SHP77 (cell line): ENCODE measurements at places on chromosomes 3 and 15.

DNA sequence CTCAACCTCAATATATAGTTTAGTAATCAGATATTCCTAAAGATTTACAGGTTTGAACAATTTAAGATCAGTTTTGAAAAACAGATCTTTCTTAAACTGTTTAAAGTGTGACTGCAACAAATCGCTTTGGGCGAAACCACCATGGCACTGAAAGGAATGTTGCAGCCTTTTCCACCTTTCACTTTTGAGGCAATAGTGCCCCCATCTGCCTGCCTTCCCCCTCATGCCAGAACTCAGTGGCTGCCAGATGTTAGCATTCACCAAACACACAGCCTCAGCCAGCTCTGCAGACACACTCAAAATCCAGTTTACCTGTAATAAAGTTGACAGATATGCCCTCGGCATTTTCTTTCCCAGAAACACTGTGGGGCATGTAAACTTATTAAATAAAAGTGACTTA, 3.3 kb downstream of the LYSMD4 start:
- DNase-seq: no peak

GRCh38 chr3:58200846-58201355, 9.9 kb downstream of the DNASE1L3 start:
- no peak for DNase-seq

DNA sequence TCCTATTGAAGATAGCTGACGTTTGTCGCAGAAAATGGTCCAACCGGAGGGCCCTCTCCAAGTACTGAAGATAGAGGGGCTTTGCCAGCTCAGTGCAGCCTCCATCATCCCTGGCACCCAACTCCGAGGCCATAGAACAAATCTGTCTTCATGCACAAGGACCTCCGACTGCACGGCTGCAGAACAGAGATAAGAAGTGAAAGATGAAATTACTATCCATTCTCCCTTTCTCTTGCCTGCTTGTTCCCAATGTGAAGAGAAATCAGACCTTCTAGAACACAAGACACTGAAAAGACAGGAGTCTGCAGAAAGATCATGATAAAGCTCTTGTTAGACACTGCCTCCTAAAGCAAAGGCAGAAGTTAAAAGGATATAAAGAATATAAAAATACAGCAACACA, 19.9 kb downstream of the INO80 start:
- no peak for DNase-seq

DNA sequence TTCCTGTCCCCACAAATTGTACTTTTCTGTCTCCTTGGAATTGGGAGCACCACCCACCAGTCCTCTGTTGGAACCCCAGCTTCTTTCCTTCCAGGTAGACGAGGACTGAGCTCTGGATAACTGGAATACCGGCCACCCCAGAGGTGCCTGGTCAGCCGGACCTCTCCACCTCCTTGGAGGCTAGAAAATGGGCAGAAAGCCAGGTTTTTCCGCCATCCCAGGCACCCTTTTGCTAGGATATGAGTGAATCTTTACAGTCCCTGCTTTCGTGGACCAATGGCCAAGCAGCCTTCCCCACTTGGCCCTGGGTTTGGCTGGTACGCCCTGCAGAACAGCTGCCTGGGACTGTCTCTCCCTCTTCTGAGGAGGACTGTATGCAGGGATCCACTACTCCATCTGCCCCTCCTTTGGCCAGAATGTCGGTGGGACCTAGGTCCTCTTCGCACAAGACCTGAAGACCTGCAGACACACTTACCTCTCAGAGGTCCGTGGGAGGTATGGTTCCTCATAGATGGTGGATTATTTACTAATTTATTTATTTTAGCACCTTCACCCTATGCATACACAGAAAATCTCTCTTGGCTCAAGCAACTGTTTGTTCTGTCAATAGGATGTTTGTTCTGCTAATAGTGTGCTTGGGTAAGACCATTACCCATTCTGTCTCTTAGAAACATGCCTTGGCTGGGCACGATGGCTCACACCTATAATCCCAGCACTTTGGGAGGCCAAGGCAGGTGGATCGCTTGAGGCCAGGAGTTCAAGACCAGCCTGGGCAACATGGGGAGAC, 8.6 kb upstream of the CHAC1 start:
- no peak for DNase-seq

- no peak for DNase-seq
Measured at GRCh38 chr3:151460228-151460627, 633 bp downstream of the IGSF10 start.

GRCh38 chr15:94362385-94363092, 131.2 kb downstream of the MCTP2 start:
- no peak for DNase-seq

GRCh38 chr3:85903434-85903833, 944.6 kb downstream of the CADM2 start:
- DNase-seq: no peak

GRCh38 chr15:32826685-32827084, 108.9 kb downstream of the GREM1 start:
- no peak for DNase-seq

DNA sequence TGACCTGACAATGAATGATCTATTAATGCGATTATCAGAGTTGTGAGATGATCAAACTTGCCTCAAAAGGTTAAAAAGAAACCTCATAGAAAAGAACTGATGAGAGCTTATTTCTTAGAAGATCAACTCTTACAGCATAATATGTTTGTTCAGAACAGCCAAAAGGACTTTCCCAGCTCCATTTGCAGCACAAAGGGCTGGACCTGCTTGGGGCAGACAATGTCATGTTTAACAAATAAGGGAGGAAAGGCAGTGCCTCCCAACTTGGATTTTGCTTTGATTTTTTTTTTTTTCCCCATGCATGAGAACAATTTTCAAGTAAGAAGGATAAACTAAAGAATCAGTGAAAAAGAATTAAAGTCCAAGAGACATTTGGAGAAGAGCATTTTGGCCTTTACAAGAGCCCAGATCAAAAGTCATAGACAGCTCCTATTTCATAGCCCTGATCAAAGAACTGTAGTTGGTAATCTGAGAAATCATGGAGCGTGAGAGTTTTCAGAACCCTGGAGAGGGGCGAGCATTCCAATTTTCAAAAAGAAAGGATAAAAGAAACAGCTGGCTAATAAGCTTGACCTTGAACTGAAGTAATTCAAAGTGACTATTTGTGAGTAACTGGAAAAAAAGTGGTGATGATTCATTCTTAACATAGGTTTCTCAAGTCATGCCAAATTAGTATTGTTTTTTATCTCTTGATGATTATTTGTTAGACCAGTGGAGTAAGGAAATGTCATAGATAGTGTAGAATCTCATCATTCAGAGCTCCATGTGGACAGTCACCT, 136.0 kb upstream of the CFAP20DC start:
- no peak for DNase-seq

DNA sequence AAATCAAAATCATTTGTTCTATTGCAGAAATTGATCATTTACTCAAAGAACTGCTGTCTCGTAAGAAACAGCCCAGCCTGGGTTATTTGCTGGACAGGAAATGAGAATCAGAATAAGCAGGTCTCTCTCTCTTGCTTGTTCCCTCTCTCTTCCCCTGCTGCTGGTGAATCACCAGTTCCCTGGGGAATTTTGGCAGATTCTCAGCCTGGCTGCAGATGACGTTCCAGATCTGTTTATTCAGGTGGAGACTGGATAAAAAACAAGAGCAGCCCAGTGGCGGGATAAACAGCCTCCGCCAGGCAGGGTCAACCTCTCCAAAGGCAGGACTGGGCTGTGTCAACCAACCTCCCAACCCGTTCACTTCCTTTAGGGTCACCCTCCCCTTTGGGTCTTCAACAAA, 72.1 kb downstream of the LRIG1 start:
- peak; percentile 88 for DNase-seq
